Hypothalamus (tissue), 51 donors: ENCODE measurements at places on chromosomes 5 and 9.

GRCh38 chr9:28155671-28156070, 582.4 kb upstream of the C9orf72 start:
- no peak for DNase-seq

GRCh38 chr5:77935506-77936364, 159.6 kb upstream of the TBCA start:
- no peak for DNase-seq

DNA sequence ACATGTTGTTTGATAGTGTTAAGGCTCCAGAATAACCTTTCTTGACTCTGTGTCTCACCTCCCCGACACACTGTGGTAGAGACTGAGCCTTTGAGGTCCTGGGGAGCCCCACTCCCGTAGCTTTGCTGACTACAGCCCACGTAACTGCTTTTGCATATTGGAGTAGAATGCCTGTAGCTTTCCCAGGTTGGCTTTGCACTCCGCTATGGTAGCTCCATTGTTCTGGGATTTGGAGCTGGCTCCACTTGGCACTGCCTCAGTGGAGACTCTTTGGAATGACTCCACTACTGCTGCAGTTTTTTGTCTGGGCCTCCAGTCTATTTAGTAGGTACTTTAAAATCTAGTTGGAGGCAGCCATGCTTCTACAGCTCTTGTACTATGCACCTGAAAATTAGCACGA, 56.2 kb upstream of the ANXA1 start:
- DNase-seq: peak; percentile 2

DNA sequence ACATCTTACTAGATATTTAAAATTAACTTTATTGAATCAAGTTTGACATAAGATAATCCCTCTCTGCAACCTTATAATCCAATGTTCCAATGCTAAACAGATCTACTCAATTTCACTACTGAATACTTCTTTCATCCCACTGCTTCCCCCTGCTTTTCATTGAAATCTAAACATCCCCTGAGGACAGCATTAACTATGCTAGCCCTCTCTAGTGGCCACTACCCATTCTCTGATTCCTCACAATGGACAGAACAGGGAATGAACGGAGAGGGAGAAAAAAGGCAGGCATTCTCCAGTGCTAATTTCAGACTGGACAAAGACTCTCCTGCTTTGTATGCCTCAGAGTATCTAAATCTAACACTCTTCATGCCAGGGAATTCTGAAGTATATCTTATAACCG, 54.3 kb upstream of the RGS7BP start:
- no peak for DNase-seq

DNA sequence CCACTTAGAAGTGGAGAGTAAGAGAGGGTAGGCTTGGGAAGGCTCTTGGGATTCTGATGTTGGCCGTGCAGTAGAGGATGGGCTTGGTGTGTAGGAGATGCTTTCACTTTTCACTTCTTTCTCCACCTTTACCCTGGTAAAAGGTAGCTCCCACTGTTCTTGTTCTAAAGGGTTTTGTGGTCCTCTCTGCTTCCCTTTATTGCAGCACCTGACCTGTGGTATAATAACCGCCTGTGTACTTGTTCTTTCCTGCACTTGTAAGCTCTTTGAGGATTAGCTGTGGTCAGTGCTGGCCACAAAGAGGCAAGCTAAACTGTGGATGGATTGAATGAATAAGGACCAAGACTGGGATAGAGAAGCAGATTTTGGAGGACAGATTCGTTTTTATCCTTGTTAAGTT, 25.2 kb downstream of the KDM4C start:
- DNase-seq: no peak

DNA sequence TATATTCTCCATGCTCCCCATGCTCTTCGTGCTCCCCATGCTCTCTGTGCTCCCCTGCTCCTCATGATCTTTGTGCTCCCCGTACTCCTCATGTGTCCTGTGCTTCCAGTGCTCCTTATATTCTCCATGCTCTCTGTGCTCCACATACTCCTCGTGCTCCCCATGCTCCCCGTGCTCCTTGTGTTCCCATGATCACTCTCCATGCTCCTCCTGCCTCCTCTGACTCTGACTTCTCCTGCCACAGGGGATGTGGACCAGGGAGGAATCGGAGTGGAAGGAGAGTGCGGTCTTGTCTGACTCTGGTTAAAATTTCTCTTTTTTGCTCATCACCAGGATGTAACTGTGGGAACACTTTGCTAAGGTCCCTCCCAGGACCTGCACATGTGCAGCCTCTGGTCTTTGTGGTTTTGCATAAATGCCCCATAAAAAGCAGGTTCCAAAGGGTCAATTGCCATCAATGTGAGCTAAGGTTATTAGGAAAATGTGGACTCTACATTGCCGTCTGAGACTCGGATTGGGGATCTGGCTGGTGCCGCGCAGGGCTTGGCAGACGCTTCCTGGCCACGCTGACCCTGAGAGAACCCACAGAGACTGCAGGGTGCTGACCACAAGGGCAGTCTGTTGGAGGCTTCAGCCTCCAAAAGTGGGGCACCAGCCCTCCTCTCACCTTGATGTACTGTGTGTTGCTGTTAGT, 52.5 kb downstream of the TRIP13 start:
- DNase-seq: no peak

DNA sequence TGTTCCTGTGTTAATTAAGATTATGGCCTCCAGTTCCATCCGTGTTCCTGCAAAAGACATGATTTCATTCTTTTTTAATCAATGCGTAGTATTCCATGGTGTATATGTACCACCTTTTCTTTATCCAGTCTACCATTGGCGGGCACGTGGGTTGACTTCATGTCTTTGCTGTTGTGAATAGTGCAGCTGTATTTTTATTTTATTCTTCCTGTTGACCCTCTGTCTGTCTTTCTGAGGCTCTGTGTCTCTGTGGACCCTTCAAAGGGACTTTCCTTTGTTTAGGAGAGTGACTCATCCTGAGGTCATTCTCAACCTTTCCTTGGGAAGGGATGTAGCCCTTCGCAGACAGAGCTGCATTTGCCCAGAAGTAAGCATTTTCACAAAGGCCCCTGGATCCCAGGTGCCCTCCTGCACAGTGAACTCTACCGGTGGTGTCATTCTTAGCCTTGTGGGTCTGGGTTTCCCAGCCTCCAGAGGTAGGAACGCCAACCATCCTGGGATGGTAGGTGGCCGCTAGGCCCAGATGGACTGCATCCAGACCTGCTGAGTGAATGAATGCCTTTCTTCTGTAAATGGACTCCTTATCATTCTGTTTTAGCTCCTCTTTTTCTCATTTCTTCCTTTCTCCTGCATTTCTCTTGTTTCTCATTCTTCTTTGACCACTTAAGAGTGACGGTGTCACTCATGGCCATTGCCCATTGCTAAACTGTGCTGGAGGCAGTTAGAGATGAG, 22.4 kb downstream of the TRIO start:
- DNase-seq: no peak

GRCh38 chr9:134641173-134641989, at the start of gene COL5A1:
COL5A1 (plus strand) TSS chr9:134641803; CDS start chr9:134642188, 385 bp downstream.
- DNase-seq: peak; percentile 66

- no peak for DNase-seq
These were observed 90.2 kb upstream of the SNCAIP start for GRCh38 chr5:122221857-122222256.

DNA sequence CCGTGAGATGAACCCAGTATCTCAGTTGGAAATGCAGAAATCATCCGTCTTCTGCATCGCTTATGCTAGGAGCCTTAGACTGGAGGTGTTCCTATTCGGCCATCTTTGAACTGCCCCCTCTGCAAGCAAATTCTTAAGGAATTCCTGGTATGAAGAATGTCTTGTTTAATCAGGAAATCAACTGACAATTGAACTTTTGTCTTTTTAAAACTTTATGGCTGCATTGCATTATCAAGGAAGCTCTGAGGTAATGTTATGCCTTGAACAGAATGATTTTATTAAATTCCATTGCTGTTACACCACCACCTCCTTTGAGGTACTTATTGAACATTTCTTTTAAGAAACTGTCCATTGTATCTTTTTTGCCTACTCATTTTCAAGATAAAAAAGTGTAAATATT, 1915.7 kb upstream of the CDH9 start:
- DNase-seq: no peak

DNA sequence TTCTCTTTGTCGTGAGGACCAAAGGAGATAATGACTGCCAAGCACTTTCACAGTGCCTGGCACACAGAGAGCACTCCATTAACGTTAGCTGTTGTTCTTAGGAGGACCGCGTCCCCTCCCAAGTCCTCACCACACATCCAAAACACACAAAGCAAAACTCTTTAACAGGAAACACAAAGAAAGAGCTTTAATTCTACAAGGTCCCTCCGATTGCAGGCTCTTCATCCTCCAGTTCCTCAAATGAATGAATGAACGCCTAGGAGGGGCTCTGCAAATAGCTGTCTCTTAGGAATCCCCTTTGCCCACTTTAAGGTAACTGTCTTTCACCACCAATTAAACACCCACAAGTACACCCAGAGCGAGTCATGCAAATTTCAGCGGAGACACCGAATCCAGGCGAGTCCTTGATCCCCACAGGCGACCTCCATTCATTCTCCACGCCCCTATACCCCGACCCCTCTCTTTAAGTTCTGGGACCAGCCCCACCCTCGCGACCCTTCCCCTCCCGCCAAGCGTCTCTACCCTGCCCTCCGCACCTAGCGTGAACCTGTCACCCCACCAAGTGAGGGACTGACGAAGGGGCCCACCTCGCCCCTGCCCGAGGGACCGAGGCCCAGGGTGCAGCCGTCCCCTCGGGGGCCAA, 644 bp downstream of the TSC1 start:
- no peak for DNase-seq
